ENCODE measurements at places on chromosomes 6 and 20.

DNA sequence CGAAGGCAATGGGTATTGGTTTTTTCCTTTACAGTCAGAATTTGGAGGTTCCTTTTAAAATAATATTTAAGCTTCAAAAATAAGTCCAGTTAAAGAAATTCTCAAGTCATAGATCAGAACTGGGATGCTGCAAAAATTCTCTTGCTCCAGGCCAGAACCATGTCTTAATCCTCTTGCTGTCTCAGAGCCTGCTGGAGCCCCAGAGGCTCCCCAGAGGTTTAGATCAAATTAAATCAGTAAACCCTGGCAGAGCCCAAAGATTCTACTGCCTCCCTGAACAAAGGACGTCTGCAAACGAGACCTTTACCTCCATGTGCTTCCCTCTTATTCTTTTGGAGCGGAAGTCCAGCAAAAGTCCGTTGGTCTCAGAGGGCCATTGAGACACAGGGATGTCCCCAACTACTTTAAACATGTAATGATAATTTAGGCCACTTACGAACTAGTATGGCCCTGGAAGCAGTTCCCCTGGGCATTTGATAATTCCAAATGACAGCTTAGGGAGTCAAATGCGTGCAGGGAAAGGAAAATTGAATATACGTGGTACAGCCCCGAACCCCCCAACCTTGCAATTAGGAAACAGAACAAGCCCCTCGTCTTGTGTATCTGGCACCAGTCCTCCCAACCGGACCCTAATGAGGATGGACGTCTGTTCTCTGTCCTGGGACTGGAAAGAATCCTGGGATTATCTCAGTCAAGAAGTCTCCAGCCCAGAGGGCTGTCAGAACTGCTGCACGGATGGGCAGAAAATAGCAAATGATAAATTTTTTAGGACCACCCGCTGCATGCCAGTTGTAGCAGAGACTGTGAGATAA, 31.5 kb downstream of the SULF2 start:
- no peak for DNase-seq

GRCh38 chr6:155967322-155967721, 511.7 kb upstream of the NOX3 start:
- DNase-seq: no peak

DNA sequence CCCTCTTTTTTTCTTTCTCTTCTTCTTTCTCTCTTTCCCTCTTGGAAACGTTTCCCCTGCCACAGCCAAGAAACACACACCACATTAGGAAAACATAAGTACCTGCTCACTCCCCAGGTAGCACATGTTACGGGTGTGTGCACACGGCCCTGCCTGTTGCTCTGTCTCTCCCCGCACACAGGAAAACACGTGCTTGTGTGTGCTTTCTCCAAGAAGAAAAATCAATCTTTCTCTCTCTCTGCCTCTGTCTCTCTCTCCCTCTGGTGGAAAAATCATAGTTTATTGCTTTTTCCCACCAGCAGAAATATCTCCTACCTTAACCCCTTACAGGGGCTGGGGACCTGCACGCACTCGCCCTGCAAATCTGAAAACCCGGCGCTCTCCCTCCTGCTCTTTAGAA, 102.3 kb downstream of the EDN3 start:
- DNase-seq: no peak

DNA sequence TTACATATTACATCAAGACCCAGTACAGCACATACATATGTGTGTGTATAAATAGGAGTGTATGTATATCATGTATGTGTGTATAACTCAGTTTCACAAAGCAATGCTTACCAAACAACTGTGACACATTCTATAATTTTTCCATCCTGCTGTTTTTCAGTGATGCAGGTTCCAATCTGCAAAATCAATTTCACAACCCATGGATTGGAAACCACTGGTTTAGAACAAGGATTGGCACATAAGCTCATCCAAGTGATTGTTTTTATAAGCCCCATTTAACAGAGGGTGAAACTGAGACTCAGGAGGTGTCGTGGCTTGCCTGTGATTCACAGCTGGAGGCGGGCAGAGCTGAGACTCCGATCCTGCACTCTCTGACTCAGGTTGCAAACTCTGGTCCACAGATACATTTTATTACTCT, 158.2 kb downstream of the ZMYND8 start:
- no peak for DNase-seq

GRCh38 chr6:76881414-76881813, 581.9 kb downstream of the HTR1B start:
- no peak for DNase-seq

DNA sequence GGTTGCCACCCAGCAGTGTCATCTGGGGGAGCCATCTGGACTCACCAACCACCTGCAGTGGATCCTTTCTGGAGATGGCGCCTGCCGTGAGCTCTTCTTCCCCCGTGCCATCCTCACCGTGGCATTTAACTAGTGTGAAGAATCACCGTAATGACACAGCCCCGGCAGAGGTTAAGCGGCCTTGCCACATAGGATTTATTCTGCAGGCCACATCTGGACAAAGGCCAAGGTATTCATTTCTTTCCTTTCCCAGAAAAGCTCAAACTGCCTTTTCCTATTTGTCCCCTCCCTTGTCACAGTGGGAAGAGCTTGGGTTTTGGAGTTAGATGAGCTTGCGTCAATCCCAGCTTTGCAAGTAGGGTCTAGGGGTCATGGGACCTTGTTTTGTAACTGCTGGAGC, 88.4 kb downstream of the PXDC1 start:
- DNase-seq: no peak

- no peak for DNase-seq
Observed at GRCh38 chr6:111604259-111605099, 1.2 kb downstream of the TRAF3IP2 start.

DNA sequence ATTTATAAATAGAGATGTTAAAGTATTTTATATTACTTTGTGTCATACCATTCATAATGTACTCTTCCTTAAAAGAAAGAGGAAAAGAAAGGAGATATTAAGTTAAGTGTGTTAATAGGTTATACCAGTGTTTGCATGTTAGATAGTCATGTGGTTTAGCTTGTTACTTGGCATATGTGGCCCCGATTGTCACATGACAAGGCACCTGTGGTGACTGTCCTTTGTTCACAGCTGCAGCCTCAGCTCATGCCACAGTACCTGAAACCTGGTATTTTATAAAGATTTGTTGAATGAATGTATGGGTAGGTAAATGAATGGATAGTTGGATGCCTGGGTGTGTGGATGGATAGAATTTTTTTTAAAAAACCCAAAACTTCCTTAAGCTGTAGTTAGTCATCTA, 306.1 kb upstream of the FLRT3 start:
- no peak for DNase-seq

GRCh38 chr6:170262489-170263088, 28.3 kb downstream of the DLL1 start:
- DNase-seq: no peak

- DNase-seq: no peak
Observed at GRCh38 chr6:79269877-79270276, 35.4 kb upstream of the HMGN3 start.

DNA sequence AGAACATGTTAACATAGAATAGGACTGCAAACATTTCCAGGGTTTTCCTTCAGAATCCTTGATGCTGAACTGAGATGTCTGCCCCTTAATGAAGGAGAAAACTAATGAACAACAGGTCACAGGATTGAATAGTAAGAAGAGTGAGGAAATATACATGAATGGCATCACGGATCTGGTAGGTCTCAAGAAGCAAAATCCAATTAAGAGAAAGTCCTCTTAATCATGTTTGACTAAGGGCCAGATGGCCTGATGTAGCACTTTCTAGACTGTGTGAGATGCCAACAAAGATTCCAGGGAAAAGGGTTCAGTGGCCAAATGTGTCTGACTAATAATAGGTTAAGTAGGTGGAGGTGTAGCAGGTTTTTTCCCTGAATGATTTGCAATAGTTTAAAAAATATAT, 13.7 kb upstream of the SHPRH start:
- no peak for DNase-seq

DNA sequence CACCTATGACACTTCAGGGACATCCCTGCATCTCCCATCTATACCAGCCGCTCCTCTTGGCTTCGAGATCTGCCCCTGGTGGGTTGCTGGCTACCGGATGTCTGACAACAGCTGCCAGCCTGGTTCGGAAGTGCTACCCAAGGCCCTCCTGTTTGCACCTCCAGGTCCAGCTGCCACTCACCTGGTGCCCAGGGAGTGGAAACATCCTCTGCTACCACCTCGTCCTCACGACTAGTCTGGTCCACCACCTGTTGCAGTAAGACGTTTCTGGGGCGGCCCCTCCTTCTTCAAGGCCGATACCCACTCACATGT, 8.3 kb upstream of the PCMTD2 start:
- DNase-seq: peak; percentile 22

- no peak for DNase-seq
Observed at GRCh38 chr20:54173653-54174456, at the start of gene CYP24A1. TSS of gene CYP24A1 (minus strand) at chr20:54173986. CDS start at chr20:54173579, 407 bp downstream.

DNA sequence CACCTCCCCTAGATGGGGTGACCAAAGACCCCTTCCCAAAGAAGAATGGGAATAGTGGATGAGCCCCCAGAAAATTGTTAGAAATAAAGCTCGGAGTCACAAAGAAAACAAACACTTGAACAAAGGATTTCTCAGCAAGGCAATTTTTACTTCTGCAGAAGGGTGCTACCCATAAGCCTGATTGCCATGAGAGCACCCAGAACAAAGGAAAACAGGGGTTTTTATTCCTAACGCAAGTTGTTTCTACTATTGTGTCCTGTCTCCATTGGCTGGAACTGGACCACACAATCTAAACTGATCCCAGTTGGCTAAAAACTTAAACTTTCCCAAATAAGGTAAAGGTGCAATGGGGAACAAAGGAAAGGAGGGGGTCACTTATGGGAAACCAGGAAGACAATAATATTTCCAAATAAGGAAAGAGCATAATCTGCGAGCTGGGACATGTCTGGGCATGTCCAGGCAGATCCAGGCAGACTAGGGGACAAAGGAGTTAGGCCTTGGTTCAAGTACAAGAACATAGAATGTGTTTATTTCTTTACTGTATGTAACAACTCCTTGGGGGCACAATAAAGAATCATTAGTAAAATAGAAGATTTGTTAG, 20.0 kb downstream of the HLA-B start:
- DNase-seq: no peak

GRCh38 chr6:133259561-133259960, 18.4 kb downstream of the EYA4 start:
- no peak for DNase-seq

- no peak for DNase-seq
Observed at GRCh38 chr6:154555073-154555677, 44.7 kb upstream of the CNKSR3 start.

DNA sequence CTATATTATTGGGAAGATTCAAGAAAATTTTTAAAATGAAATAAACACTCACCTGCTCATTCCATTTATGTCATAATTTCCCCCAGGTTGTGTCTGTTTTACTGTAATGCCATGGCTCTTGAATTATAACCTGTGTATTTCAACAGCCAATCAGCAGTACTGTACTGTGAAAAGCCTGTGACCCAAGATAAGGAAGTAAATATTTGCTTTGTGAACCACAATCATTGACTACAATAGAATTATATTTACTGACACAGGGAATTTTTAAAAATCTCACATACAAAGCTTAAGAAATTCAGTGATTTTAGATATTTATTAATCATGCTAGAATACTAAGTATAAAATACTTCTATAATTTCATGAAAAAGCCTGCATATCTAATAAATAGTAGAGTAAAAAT, 6.0 kb downstream of the RGS17 start:
- DNase-seq: no peak

GRCh38 chr6:127868338-127868737, 32.5 kb downstream of the THEMIS start:
- DNase-seq: no peak

GRCh38 chr6:156268849-156269248, 508.3 kb upstream of the ARID1B start:
- no peak for DNase-seq

GRCh38 chr20:51799401-51799860, 2.9 kb downstream of the SALL4 start:
- DNase-seq: no peak

DNA sequence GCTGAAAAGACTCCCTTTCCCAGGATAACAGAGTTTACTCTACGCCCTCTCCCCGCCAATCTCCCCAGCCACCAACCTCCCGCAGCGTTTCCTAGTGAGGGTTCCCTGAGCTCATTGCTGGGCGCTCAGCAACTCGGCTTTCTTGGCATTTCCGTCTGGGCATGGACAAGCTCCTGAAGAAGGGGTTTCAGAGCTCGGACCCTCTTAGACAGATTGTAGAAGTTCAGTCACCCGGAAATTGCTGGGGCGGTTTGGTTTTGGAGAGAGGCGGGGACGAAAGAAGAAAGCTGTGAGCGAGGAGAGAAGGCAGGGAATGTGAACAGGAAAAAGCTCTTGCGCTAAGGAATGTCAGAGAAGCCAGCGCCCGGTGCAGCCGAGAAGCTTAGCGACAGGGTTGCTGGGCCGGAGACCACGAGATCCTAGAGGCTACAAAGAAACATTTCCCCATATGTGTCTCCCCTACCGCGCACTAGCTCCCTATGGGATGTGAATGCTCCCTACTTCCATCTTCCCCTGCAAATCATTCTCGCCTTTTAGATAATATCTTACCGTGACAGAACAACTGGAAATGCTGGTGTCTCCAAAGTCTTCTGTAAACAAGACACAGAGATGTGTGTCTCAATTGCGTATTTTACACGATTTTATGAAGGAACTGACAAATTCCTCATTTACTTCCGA, 15.8 kb downstream of the POM121L2 start:
- DNase-seq: no peak

GRCh38 chr6:18510644-18511033, 123.5 kb downstream of the RNF144B start:
- no peak for DNase-seq

DNA sequence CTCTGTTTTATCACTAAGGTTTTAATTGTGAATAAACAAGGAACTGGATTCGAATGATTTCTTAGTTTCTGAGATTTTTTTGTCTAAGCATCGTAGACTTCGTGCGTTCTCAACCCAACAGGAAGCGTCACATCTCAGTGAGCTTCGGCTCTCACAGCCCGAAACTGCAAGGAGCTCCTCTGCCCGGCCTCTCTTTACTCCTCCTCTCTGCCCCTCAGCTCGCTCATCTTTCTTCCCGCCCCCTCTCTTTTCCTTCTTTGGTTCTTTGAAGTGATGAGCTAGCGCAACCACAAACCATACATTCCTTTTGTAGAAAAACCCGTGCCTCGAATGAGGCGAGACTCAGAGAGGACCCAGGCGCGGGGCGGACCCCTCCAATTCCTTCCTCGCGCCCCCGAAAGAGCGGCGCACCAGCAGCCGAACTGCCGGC, 480 bp upstream of the NT5E start:
- no peak for DNase-seq

GRCh38 chr6:43817192-43817591, 47.2 kb downstream of the VEGFA start:
- no peak for DNase-seq

- no peak for DNase-seq
Observed at GRCh38 chr6:105867277-105867676, 218.9 kb upstream of the PRDM1 start.

DNA sequence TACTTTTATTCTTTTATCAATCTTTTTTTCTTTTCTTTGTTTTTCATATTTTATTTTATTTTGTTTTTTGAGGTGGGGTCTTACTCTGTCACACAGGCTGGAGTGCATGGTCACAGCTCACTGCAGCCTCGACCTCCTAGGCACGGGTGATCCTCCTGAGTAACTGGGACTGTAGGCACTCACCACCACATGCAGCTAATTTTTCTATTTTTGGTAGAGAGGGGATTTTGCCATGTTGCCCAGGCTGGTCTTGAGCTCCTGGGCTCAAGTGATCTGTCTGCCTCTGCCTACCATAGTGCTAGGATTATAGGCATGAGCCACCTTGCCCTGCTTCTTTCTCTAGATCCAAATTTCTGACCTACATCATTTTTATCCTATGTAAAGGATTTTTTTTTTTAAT, 153.2 kb downstream of the CDKAL1 start:
- DNase-seq: no peak

GRCh38 chr6:101878554-101879276, 485.2 kb downstream of the GRIK2 start:
- DNase-seq: no peak

- DNase-seq: no peak
Observed at GRCh38 chr20:90651-91050, 3.2 kb downstream of the DEFB125 start.
